ENCODE measurements at places on chromosomes 6 and 20.
A peak's percentile ranks its signal among the peaks of the same experiment; 100 is the strongest.

DNA sequence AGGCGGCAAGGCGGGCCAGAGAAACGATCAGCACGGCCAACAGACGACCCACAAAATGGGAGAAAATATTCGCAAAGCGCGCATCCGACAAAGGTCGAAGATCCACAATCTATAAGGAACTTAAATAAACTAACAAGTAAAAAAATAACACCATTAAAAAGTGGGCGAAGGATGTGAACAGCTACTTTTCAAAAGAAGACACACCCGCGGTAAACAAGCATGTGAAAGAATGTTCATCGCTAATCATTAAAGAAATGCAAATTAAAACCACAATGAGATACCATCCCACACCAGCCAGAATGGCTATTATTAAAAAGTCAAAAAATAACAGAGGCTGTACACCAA lies 117.8 kb upstream of the SIRPA start:
- DNase-seq: no peak

GRCh38 chr6:33305052-33305451 lies 6.3 kb upstream of the RGL2 start:
- DNase-seq: no peak

GRCh38 chr6:131103901-131104300 lies 31.4 kb upstream of the AKAP7 start:
- DNase-seq: no peak

DNA sequence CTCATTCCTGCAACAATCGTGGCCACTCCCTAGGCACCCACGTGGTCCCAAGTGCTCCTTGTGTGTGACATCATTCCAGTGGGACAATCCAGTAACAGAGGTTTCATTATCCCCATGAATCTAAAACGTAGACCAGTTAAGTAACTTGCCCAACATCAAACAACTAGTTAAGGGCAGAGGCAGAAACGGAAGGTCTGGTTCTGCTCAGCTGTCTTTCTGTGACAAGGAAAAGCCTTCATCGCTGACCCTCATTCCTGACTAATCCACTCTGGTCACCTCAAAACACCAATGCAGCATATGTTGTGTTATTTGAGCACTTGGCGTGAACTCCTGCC lies 261.4 kb upstream of the JARID2 start:
- DNase-seq: no peak

DNA sequence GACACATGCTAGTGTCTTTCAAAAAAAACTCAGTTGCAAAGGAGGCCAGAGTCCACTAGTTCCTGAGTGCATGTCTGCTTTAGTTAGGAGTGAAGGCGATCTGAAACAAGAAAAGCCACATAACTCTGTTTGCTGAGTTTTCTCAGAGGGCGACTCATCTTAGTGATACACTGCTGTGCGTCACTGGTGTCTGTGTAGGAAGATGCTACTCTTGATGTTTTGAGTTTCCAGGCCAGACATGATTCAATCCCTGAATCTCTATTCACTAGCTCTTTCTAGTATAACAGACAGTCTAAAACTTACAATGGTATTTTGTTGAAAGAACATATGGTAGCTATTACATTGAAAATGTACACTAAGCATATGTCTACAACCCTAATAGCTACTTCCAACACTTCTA lies 60.9 kb downstream of the GFRAL start:
- no peak for DNase-seq

DNA sequence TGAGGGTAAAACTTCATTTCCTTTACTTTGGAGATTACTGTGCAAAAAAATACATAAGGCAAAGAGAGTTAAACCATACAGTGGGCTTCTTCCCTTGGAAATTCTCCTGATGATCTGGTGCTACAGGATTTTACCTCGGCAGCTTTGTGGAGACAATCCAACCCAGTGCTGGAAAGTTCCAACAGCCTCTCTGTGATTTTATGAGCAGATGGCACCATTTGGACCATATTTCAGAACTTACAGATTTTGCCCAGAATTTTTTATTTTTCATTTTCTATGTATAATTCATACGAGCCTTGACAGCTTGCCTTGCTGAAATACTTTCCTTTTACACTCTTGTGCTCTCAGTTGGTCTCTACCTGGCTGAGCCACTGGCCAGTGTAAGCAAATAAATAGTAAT lies 43.3 kb upstream of the TNFRSF21 start:
- no peak for DNase-seq

DNA sequence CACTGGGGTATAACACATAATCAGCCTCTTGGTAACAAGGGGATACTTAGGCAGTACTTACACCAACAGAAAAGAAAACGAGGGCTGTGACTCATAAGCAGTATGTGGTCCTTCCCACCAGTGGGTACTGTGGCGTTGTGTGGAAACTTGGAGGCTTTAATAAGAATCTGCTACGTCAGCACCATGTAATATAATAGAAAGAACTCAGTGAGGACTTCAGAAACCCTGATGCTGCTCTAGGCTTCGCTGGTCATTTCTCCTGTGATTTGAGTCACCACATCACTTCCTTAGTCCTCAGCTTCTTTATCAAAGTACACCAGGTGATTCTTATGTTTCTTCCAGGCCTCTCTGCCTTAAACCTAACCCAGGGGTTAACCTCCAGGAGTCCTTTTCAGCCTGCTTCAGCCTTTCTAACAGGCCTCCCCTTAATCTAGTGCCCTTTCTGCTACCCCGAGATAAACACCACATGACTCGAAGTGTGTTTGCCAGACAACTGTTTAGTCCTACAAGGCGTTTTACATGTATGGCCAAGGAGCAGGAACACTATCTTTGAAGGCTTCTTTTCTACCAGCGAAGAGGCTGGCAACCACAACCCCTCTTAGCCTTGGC lies 68.5 kb downstream of the FYN start:
- no peak for DNase-seq

DNA sequence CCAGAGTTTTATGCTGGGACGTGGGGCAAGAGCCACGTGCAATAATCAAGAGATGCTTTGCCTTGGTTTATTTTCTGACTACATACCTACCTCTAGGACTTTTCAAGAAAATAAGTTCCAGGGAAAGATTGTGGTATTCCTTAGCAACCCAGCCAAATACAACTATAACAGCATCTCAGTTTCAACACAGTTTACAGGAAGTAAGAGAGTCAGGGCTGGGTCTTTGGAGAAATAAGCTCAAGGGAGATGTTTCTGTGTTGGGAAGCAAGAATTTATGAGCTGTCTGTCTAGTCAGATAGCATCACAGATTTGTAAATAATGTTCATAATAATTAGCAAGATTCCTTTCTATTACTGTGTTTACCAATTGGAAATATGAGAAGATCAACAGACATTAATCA lies 35.1 kb downstream of the MAP3K5 start:
- no peak for DNase-seq

DNA sequence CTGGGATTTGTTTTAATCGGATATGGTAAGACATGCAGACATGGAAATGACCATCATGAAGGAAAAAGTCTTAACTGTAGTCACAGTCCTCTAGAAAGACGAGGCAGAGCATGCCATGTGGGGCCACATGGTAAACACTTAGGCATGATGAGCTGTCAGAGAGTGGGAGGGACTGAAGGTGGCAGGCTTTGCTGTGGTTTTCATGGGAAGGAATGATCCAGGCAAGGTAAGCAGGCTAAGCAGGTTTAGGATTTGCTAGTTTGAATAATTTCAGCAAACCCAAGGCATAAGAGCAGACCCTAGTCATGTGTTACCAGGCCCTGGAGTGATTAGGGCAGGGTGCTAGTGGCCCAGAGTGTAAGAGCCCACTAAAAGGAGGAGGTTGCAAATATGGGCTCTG lies 47.2 kb upstream of the STMND1 start:
- no peak for DNase-seq

- DNase-seq: no peak
Measured at GRCh38 chr20:39985271-39985827, 703.7 kb downstream of the MAFB start.

GRCh38 chr6:161549977-161550655 lies 276.3 kb upstream of the AGPAT4 start:
- no peak for DNase-seq

DNA sequence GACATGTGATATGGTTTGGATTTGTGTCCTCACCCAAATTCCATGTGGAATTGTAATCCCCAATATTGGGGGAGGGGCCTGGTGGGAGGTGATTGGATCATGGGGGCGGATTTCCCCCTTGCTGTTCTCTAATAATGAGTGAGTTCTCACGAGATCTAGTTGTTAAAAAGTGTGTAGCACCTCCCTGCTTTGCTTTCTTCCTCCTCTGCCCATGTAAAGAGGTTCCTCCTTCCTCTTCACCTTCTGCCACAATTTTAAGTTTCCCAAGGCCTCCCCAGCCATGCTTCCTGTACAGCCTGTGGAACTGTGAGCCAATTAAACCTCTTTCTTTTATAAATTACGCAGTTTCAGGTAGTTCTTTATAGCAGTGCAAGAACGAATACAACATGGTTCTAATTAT lies 2.1 kb upstream of the ZNF451 start:
- DNase-seq: no peak

DNA sequence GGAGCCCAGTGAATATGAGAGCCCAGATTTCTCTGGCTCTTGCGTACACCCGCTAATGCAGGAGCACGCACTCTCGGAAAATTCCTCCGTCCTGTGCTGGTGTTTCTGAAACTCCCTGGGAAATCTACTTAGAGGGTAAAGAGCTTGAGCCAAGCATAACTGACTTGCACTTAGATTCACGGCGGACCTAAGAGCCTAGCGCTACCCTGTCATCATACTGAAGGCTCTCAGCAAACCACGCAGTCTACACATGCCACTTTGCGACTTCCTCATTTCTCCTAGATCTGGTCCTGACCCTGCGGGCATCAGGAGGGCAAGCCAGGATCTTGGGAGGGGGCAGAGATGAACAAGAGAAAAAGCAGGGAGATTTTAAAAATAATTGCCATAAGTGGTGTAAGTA lies 324.7 kb downstream of the CD83 start:
- no peak for DNase-seq

DNA sequence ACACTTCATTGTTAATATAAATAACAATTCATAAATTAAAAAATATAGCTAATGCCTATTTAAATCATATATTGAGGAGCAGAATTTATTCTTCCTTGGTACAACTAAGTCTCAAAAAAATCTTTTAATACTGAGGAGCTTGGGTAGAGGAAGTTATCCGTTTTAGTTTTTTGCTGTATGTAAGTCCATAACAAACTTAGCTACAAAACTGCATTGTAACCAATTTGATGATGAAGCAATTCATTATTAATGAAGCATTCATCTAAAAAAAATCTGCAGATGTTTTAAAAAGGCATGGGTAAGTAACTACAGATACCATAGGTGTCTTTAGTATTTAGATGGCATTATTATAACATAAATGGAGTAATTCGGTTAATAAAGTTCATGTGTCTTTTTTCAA lies 1.3 kb downstream of the KHDRBS2 start:
- DNase-seq: no peak

DNA sequence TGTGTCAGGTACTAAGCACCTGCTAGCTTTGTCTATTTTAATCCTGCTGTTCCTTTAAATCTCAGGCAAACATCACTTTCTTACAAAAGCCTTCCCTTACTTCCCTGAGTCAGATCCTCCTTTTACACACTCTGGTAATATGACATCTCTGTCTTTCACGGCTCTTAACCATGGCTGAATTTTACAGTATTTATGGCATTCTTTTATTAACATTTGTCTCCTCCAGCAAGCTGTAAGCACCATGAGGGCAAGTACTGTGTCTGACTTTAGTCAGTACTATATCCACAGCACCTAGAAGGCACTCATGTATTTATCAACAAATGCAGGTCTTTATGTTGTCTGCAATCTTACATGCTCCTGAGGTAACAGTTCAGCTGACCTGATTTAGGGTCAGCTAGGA lies 33.7 kb upstream of the HBS1L start:
- no peak for DNase-seq

GRCh38 chr6:155974811-155975323 lies 519.2 kb upstream of the NOX3 start:
- no peak for DNase-seq

- no peak for DNase-seq
Measured at GRCh38 chr6:145809211-145809610, 5.4 kb downstream of the FBXO30 start.

GRCh38 chr6:152380993-152381898 lies 255.9 kb downstream of the SYNE1 start:
- peak; percentile 85 for DNase-seq

DNA sequence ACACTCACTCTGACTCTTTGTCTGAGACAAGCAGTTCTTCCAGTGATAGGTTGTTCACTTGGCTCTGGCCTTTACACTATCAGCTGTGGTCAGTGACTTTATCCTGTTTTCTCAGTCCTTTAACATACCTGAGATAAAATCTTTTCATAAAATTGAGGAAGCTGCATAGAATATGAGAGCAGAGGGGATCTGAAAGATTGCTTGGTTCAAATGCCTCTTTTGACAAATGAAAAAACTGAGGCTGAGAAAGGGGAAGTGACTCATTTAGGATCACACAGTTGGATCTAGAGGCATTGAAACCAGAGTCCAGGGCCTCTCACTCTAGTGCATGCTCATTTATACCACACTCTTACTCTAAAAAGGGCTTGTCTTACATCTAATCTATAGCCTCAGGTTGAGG lies 277.0 kb upstream of the TBX18 start:
- DNase-seq: no peak

DNA sequence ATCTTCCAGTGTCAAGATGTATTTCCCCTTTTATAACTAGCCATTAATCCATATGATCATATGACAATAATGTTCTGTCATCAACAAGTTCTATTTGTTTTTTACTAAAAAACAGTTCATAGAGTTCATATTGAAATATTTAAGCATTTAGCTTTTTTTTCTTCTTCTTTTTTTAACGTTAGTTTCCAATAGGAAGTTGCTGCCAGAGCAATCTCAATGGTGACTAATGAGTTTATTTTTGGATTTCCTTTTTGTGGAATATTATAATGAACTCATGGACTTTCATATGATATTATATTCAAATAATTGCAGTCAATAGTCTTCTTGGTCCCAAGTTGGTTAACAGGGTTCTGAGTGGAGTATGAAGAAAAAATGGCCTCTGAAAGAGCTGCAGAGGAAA lies 343.3 kb downstream of the BCKDHB start:
- no peak for DNase-seq

DNA sequence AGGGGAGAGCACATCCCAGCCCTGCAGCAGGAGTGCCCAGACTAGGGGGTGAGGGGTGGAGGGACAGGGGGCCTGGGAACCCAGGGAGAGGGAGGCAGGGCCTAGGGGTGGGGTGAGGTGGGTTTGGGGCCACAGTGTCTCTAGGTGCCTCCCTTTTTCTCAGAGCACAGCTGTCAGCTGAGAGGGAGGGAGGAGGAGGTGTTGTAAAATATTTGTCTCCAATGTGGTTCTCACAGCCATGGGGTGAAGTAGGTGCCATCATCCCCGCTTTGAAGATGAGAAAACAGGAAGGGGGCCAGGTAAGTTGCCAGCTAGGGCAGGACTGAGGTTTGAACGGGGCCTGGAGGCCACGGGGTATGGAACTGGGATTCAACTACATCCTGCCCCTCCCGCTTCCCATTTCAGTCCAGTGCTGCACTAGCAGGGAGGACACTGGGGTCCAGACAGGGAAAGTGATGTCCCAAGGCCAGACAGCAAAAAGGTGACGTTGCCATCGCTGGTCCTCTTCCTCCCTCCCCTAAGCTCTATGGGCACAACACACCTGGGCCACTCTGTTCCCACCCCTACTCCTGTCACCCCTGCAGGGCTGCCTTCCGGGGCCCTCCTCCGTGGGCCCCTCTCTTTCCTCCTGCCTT lies 20.3 kb downstream of the PACSIN1 start:
- DNase-seq: no peak
